ENCODE measurements at places on chromosomes 2 and 18.

DNA sequence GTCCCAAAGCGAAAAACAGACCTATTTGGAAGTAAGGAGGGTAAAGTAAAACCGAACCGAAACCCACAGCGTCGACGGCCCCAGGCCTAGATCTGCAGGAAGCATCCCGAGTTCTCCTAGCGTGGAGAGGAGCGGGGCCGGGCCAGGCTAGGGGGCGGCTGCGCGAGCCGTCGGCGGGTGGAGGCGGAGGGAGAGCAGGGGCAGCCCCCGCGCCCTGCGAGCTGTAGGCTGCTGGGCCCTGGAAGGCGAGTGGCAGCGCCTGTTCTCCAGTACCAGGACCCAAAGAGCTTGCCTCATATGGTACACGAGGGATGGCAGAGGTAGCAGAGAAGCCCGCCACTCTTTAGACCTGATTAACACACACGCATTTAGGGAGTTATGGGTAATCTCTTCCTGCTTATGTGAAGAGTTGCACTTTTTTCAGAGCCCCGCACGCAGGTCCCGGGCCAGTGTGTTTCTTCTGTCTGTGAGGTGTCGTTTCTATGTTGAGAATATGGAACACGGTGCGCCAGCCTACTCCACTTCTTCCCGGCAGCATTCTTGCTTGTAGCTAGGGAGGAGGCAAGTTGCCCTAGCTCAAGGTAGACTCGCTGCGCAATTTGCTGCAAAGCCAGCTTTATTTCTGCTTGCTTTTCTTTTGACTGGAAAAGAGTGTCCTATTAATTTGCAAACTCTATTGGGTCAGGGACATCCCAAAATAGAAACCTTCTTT, 71.1 kb downstream of the ARHGEF33 start:
- DNase-seq: no peak

GRCh38 chr2:188512456-188512855, 220.8 kb downstream of the GULP1 start:
- no peak for DNase-seq

DNA sequence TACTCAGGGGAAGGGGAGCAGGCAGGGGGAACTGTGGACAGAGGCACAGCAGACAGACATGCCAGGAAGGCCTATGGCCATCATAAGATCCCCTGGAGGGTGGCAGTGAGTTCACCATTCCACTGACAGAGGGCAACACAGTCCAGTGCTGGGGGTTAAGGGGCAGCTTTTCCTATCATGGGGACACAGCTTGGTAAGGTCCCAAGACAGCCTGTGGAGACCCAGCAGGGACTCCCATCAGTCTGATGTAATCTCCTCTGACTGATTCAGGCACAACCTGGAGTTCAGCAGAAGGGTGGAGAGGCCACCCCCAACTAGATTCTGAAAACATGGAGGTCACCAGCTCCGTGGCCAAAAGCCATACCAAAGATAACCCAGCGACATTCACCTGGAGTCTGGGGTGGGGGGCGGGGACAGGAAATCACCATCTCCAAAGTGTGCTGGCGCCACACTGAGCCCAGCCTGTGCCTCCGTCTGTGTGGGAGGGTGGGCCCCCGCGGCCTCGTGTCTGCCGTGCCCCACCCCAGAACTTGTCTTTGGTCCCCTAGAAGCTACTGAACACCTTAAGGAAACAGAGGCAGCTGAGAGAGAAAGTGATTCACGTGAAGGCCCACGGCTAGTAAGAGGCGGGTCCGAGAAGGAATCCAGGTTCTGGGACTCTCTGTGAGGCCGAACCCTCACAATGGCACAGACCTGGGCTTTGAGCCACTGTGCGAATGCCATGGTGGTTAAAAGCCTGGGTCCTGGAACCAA, 28.6 kb downstream of the DNMT3A start:
- no peak for DNase-seq

DNA sequence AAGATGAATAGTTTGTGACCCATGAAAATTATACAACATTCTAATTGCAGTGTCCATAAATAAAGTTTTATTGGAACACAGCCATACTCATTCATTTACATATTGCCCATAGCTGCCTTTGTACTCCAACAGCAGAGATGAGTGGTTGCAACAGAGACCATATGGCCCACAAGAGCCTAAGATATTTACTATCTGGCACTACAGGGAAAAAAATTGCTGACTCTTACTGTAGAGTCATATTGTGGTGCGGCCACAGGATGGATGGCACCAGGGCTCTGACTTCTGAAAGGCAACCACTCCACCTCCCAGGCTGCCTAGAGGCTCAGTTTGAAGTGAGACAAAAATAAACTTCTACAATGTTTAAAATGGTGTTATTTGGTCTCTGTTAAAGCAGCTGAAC, 404.0 kb upstream of the ATP5MC3 start:
- DNase-seq: no peak

DNA sequence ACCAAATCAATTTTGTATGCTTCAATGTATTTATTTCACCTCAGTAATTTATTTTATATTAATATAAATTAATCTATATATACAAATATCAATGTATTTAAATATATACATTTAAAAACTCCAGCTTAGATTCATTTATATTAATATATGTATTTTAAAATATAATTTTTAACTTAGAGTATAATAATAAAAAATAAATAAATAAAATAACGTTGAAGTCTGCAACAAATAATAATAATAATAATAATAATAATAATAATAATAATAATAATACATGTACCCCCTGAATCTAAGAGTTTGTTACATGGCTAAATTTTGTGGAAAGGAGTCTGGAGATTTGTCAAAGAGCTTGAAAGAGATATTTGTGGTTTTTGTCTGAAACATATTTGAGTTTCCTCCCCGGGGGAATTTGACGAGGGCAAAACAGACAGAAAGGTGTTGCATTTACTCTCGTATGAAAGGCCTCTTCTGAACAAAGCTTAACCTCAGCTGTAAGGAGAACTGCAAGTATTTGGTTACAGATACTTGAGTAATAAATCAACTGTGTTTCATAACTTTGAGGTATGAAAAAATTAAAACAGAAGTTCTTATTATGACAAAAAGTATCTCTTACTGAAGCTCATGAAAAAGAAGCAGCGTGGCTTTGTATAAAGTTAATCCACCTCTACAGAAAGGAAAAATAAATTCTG, 93.4 kb downstream of the CDH19 start:
- DNase-seq: no peak

GRCh38 chr18:34322365-34323289, 97.9 kb upstream of the NOL4 start:
- DNase-seq: peak; percentile 12

DNA sequence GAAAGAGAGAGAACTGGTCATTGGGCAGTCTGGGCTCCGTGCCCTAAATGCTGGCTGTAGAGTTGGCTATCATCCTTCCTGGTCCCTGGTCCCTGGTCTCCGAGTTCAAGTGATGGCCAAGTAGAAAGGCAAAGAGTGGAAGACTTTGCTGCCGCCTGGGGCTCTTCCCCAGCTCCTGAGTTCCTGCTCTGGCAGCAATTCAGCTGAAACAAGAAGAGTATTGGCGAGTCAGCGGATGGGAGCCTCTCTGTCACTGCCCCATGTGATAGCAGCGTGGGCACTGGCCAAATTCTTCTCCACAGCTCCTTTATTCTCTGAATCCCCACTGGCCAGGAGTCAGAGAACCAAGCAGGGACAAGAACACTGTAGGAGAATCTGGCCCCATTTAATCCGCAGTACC, 351.0 kb upstream of the POU3F3 start:
- DNase-seq: no peak

DNA sequence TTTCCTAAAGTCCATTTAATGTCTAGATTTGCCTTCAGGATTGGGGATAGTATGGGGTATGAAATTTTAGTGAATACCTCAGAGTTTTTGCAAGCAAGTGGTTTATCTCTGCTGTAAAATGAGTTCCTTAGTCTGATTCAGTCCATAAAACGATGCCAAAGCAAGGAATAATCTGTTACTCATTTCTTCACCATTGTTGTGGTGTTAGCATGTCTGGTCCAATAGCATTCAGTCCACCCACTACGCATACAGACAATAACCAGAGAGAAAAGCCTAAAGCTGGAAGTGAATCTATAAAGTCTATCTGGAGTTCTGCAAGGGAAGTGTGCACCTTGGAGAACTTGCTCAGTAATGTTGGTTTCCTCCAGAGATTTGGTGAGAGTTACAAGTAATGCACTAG, 12.9 kb upstream of the DPP4 start:
- no peak for DNase-seq

GRCh38 chr18:68764016-68764415, 33.9 kb upstream of the CCDC102B start:
- DNase-seq: no peak

GRCh38 chr2:206978746-206979145, 39.4 kb downstream of the CPO start:
- no peak for DNase-seq

DNA sequence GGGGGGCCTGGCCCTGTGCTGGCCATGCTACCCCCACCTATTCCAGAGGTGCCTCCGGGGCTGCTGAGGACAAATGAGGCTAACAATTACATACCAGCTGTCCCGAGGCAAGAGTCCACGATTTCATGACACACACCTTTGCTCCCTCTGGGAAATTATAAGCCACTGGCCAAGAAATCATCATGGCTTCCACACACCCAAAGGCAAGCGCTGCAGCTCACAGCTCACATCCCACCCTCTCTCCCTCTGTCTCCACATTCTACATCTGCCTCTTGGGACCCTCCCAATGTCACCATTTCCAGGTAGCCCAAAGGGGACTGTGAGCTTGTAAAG, 134.4 kb downstream of the HDAC4 start:
- no peak for DNase-seq

- no peak for DNase-seq
Observed at GRCh38 chr18:10318691-10318970, 135.8 kb upstream of the APCDD1 start.

- DNase-seq: no peak
Observed at GRCh38 chr18:26840965-26841364, 24.5 kb downstream of the AQP4 start.

DNA sequence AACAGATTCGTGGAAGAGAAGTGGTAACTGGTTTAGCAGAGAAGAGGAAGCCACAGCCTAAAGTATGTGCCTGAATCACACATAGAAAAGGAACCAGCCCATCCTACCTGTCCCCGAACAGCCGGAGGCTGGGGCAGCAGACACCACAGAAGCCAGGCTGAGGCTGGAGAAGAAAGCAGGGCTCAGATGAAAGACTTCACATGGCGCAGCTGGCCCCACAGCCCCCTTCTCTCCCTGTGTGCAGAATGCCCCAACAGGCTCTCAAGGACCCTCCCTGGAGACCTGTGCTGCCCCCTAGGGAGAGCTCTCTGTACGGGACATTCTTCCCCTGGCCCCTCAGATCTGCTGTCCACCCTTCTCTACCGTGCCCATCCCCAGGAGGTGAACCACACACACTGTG, 83.5 kb upstream of the RAB12 start:
- DNase-seq: peak; percentile 22

GRCh38 chr2:54791831-54792230, 68.4 kb downstream of the EML6 start:
- DNase-seq: no peak

GRCh38 chr18:49690312-49690711, 123.0 kb downstream of the ACAA2 start:
- DNase-seq: no peak

GRCh38 chr2:215921895-215922294, 91.5 kb downstream of the MREG start:
- DNase-seq: no peak

- DNase-seq: no peak
Observed at GRCh38 chr2:40964509-40965250, 512.8 kb upstream of the SLC8A1 start.
